ENCODE measurements at places on chromosomes 13 and 19. TPM values are rescaled to one million over a fixed set of nuclear protein-coding genes. Genes with fewer than 3 reads are reported as not detected.
A peak's percentile ranks its signal among the peaks of the same experiment; 100 is the strongest.

The IFI30 gene
- 10.9 TPM for polyA plus RNA-seq

GRCh38 chr19:54674021-54674617, 11.3 kb downstream of the LILRB4 start:
- DNase-seq = no peak
- no peaks in the 10 kb centered on the region for H3K36me3 ChIP-seq
- no peaks in the 10 kb centered on the region for H3K27me3 ChIP-seq
- H3K27ac ChIP-seq = no peak overlapping the region
- H3K4me1 ChIP-seq = no peaks in the 10 kb centered on the region

- peak; percentile 50 for DNase-seq
- H3K4me1 ChIP-seq = peaks cover 87% of the 10 kb centered on the region
- H3K36me3 ChIP-seq = no peaks in the 10 kb centered on the region
- H3K4me3 ChIP-seq = no peak overlapping the region
- H3K27ac ChIP-seq = no peak overlapping the region
Observed at GRCh38 chr19:19602136-19602712, 16.3 kb downstream of the PBX4 start.

The ADM5 gene
- polyA plus RNA-seq = 0.91 TPM

The GRIN3B gene
- polyA plus RNA-seq = not detected

The PBX4 gene
- polyA plus RNA-seq = 8.3 TPM

DNA sequence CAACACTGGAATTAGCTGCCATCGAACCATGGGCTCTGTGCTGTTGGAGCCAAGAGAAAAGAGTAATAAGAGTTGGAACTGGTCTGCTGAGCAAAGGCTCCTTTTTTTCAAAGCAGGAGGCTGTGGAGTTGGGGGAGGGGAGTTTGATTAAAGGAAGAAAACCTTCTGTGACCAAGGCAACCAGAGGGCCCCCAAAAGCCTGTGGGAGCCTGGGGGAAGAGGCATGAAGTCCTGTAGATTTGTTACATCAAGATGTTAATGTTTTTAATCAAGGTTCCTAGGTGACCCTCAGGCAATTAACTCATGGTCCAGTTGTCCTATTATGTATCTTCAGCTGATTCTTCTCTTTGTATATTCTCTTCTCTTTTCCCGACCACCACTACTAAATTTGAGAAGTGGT, 403.9 kb downstream of the NDFIP2 start:
- no peak for DNase-seq
- H3K4me1 ChIP-seq = no peaks in the 10 kb centered on the region
- no peak overlapping the region for H3K4me3 ChIP-seq
- no peaks in the 10 kb centered on the region for H3K36me3 ChIP-seq
- no peaks in the 10 kb centered on the region for H3K27me3 ChIP-seq
